ENCODE measurements at places on chromosomes 3 and 15. TPM values are rescaled to one million over a fixed set of nuclear protein-coding genes. Genes with fewer than 3 reads are reported as not detected.

- no peak for DNase-seq
Measured at GRCh38 chr3:60337421-60337820, 913.8 kb downstream of the FHIT start.

The BTLA gene
- total RNA-seq = not detected

DNA sequence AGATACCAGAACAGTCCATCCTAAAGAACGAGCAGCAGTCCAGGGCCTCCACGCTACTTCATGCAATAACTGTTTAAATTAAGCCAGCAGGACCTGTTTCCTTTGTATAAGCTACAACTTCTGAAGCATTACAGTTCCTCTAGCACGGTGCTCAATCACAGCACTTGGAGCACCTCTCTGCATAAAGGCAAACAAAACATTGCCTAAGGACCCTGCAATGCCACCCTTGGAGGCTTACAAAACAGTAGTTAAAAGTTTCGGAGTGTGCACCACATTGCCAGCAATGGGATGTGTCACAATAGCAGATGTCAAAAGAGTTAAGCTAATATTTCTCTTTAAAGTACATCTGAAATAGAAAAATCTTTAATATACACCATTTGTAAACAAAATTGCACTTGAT, 2.6 kb upstream of the VPS39 start:
- DNase-seq = no peak

GRCh38 chr3:188711881-188712247, 459.9 kb upstream of the TPRG1 start:
- DNase-seq = no peak

The CYP1A2 gene
- total RNA-seq = not detected

GRCh38 chr15:86743283-86743903, 663.7 kb downstream of the AGBL1 start:
- DNase-seq = peak; percentile 38

GRCh38 chr3:49655731-49656285, 18.3 kb upstream of the APEH start:
- no peak for DNase-seq

GRCh38 chr3:63933459-63933858, 21.3 kb upstream of the SCAANT1 start:
- DNase-seq = no peak

- no peak for DNase-seq
Measured at GRCh38 chr15:35496585-35496984, 49.4 kb downstream of the DPH6 start.

DNA sequence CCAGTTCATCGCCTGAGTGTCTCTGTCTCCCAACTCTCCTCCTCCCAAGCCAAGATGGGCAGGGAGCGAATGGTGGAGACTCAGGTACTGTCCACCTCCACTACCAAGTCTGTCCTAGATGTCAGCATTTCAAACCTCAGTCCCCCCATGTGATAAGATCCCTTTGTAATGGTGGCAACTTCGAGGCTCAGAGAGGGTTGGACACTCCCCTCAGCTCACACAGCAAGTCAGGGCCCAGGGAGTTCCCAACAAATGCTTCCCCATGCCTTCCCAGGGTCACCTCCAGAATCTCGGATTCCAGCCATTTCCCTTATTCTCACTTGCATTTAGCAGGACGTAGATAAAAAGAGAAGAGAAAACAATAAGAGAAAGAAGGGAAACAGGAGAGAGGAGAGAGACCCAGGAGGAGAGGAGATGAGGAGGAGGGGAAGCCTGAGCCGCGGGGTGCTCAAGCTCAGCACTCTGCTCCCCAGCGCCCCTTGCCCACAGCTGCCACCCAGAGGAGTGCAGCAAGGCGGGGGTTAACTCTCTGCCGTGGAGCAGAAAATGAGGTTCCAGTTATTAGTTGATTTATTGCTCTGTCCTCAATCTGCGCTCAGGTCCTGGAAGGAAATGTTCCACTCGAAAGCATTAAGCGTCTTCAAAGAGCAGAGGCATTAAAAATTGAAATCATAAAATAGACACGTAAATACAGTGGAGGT, 84.1 kb upstream of the LINGO1 start:
- no peak for DNase-seq

DNA sequence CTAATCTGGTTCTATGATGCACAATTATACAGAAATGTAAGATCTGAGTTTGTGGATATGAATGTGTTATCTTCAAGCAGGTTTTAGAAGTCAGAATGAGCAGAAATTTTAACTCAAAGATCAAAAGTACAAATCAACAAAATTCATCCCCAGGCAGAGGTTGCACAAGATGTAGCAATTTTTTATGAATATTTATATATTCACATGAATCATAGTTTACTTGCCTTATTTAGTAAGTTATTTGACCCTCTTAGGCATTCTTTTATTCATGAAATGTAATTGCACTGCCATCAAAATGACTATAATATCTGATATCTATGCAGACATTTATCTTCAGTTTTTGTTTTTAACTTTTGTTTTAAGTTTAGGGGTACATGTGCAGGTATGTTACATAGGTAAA, 103.1 kb upstream of the DAZL start:
- DNase-seq = no peak

The ASB14 gene
- total RNA-seq = 0.40 TPM

DNA sequence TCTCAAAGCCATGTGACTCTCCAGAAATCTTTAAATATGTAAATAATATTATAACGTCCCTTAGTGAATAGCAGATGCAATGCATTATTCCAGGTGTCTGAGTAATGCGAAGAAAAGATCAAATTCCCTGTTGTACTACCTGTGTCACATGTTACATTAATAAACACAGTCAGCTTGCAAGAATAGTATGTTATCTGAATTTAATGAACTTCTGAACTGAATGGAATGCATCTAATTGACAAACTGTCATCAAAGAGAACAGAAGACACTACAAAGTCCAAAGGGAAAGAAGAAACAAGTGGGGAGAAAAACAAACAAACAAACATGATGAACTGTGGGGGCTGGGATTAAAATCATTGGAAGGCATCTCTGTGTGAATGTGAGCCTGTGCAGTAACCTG, 508.8 kb downstream of the LPP start:
- DNase-seq = no peak

The TMEM158 gene
- 2.5 TPM for total RNA-seq

The GPR27 gene
- total RNA-seq = 1.0 TPM

DNA sequence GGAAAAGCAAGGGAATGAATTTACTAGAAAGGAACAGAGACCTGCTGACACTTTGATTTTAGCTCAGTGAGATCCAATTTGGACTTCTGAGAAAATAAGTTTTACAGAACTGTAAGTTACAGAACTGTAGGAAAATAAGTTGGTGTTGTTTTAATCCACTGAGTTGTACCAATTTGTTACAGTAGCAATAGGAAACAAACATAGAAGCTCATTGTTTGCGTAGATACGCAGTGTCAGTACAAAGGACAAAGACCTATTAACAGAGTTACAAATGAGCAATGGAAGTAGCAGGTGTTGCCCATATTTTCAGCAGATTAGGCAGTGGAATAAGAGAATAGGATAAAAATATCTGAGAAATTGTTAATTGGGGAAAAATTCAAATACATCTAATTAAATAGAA, 385.8 kb upstream of the CNTN6 start:
- no peak for DNase-seq

DNA sequence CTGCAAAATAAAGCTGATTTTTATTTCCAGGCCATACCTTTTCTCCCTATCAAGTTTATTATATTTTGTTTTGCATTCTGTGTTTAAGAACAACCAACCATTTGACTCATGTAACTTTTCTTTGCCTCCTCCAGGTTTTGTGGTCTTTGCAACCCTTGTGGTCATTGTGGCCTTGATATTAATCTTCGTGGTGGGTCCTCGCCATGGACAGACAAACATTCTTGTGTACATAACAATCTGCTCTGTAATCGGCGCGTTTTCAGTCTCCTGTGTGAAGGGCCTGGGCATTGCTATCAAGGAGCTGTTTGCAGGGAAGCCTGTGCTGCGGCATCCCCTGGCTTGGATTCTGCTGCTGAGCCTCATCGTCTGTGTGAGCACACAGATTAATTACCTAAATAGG, 27.6 kb downstream of the NIPA2 start:
- DNase-seq = no peak

The GRIP2 gene
- not detected for total RNA-seq

- DNase-seq = no peak
Measured at GRCh38 chr3:71536376-71536965, 47.1 kb downstream of the FOXP1 start.

The SLCO2A1 gene
- not detected for total RNA-seq

The C3orf20 gene
- total RNA-seq = 0.28 TPM
